ENCODE measurements at places on chromosomes 5 and 9.

GRCh38 chr9:25310961-25311360 is 367.3 kb downstream of the TUSC1 start:
- DNase-seq: no peak

DNA sequence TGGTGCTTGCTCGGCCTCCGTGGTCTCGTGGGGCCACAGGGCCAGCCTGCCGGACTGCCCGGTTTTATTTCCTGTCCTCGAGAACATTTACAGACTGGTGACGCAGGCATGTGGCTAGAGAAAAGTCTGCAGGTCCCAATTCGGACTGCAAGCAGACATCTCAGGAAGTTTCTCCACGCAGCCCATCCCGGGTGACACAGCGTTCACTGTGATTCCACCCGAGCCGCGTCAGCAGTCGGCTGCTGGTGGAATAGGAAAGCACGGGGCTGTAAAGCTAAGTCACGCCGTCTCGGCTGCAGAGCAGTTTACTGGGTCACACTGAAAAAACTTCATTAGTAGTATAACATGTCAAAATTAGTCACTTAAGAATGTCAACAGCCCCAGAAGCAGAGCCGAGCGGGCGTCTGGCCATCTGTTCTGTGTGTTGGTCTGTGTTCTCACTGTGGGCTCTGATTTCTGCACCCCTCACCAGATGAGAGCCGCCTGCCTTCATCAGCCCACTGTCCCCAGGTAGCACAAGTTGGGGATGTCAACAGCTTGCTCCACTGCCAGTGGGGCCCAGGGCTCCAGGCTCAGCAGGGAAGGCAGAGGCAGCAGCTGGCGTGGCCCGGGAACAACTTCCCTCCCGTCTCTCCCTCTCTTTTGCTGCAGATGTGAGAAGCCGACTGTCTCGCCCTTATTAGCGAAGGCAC is 363.7 kb downstream of the IRX2 start:
- DNase-seq: no peak

GRCh38 chr9:24007185-24007584 is 181.1 kb upstream of the ELAVL2 start:
- no peak for DNase-seq

- DNase-seq: no peak
These were observed 13.3 kb upstream of the VAV2 start for GRCh38 chr9:134005381-134005780.

- no peak for DNase-seq
These were observed 21.1 kb upstream of the CDKN2AIPNL start for GRCh38 chr5:134432677-134433359.

Data from kidney glomerular epithelial cell (primary cell).